ENCODE measurements at places on chromosomes 16 and 17.
A peak's percentile ranks its signal among the peaks of the same experiment; 100 is the strongest.

GRCh38 chr17:45170931-45171337, 9.3 kb downstream of the HEXIM2 start:
- peak; percentile 19 for DNase-seq

DNA sequence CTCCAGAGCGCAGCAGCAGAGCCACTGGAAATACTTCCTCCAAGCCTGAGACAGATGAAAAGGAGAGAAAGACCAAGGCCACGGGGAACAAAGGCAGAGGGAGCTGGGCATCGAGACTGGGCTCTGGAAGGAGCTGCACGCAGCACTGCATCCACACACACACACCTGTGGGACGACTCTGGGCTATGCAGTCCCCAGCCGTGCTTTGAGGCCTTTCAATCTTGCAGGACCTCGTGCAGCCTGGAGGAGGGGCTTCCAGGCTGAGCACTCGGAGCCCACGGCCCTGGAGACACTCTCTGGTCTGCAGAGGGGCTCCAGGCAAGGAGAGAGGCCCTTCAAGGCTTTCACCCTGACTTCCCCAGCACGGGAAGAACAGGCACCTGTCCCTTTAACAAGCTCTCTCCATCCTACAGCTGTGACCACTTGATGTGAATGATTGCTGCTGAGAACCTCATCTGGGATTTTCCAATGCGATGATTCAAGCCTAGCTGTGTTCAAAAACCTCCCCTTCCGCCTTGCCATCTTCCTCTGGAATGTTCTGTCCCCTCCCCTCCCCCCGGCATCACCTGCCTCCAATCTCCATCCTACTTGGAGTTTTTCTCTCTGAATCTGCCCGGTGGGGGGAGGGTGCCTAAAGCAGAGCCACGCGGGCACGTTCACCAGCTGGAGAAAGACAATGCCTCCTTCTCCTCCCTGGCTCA, 37.5 kb downstream of the RBFOX3 start:
- no peak for DNase-seq

- DNase-seq, result no peak
Observed at GRCh38 chr17:61580502-61580901, 10.5 kb downstream of the NACA2 start.

GRCh38 chr16:2904922-2905240, 6.8 kb upstream of the FLYWCH1 start:
- no peak for DNase-seq

GRCh38 chr17:29807520-29808361, 122.3 kb downstream of the SSH2 start:
- peak; percentile 60 for DNase-seq

- DNase-seq, result no peak
Observed at GRCh38 chr17:71115669-71115972, 946.3 kb downstream of the KCNJ2 start.

GRCh38 chr17:83133302-83134121, 54.1 kb downstream of the METRNL start:
- DNase-seq, result no peak

DNA sequence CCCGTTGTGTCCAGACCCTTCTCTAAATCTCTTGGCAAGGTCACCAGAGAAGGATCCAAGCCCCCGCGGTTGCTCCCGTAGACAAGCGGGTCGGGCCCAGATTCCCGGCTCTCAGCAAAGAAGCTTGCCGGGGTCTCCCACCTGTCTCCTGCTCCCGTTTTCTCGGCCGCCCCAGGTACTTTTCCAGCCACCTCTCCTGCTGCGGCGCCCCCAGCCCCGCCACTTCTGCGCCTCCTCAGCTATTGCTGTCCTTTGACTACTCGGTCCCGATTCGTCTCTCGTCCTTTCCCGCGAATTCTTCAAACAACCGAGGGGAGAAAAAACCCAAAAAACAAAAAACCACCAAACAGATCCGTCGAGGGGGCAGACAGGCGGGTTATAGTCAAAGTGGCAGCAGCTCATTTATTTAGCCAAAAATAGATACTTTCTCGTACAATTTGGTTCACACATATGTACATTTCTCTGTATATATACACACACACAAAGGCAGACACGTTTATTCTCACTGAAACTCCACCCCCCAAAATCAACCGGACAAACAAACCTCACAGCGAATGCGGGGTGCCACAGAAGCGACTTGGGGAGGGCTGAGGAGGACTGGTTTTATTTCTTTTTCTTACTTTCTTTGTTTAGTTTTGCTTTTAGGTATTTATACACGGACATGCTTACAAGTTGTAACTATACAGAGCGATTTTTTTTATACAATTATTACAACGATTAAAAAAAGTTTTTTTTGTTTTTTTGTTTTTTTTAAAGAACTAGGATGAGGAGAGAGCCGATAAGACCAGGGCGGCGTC, 3.5 kb downstream of the IRX3 start:
- DNase-seq, result no peak

DNA sequence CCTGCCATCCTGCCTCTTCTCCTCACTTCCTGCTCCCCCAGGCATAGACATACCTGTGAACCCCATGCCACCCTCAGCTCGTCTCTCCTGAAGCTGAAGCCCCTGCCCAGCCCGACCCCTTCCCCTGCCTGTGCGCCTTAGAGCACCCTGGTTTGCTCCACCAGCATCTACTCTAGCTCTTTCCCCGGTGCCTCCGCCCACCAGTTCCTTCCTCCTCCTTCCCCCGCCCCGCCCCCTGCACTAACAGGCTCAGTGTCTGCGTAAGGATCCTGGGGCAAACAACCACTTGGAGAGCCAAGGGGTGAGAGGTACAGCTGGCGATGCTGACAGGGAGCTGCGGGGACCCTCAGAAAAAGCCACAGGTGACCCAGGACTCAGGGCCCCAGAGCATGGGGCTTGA, 1.9 kb downstream of the GPR142 start:
- no peak for DNase-seq

- no peak for DNase-seq
Observed at GRCh38 chr17:73791121-73791520, 146.9 kb upstream of the SDK2 start.

- DNase-seq, result no peak
Observed at GRCh38 chr16:19589771-19590302, 34.3 kb downstream of the VPS35L start.

GRCh38 chr17:75776386-75777295, 8.0 kb upstream of the UNK start:
- peak; percentile 75 for DNase-seq

DNA sequence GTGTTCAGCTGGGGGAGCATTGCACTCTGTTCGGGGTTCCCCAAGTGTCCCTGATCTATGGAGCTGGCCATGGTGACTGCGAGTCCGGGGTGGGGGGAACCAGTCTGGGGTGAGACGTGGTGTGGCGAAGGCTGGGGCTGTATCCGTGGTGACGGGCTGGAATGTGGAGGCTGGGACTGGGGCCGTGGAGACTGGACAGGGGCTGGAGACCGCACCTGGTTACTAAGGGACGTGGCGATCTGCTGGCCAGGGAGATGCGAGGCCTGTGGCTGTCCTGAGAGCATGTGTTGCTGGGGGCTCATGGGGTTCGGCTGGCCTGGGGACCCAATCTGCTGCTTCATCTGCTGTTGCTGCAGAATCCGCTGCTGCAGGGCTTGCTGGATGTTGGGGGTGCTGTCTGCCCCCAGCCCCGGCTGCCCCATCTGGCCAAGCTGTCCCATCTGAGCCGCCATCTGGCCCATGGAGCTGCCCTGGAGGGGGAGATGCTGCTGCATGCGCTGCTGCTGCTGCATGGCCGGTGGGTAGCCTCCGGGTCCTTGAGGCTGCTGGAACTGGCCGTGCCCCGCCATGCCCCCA, 10.6 kb upstream of the TRAP1 start:
- no peak for DNase-seq

- DNase-seq, result no peak
Observed at GRCh38 chr17:63792055-63792729, 18.2 kb downstream of the DDX42 start.

GRCh38 chr17:54046570-54046969, 223.8 kb downstream of the KIF2B start:
- DNase-seq, result no peak

- DNase-seq, result no peak
Observed at GRCh38 chr16:47861999-47862398, 293.8 kb downstream of the ABCC12 start.

GRCh38 chr17:13346592-13346991, 255.1 kb downstream of the HS3ST3A1 start:
- DNase-seq, result no peak

- no peak for DNase-seq
Observed at GRCh38 chr16:3509470-3509928, 8.7 kb downstream of the CLUAP1 start.

- no peak for DNase-seq
Observed at GRCh38 chr17:42441371-42442195, 17.1 kb upstream of the ATP6V0A1 start.

GRCh38 chr16:3486506-3487215, 8.6 kb downstream of the C16orf90 start:
- DNase-seq, result no peak

- DNase-seq, result no peak
Observed at GRCh38 chr17:31534223-31534888, 142.9 kb downstream of the RAB11FIP4 start.

DNA sequence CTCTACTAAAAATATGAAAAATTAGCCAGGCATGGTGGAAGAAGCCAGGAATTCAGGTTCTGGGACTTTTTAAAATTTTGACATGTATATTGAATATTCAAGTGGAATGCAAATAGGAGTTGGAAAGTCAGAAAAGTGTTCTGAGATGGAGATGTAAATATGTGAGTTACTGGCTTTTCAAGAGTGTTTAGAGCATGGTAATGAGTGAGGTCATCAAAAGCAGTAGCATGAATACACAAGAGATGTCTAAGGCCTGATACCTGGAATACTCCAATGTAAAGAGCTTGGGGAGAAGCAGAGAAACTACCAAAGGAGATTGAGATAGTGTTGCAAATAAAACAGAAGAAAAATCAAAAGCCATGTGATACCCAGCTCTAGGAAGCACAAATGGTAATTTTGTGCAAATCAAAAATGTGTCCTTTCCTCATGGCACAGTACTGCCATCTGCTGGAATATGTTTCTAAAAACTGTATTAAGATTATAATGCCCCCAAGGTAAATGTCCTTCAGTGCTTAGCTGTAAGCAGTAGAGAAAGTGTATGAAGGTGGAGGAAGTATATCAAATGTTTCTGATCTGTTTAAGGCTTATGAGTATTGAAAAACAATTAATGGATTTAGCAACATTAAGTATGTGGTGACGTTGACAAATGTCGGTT, 908.4 kb downstream of the KCNJ18 start:
- no peak for DNase-seq

DNA sequence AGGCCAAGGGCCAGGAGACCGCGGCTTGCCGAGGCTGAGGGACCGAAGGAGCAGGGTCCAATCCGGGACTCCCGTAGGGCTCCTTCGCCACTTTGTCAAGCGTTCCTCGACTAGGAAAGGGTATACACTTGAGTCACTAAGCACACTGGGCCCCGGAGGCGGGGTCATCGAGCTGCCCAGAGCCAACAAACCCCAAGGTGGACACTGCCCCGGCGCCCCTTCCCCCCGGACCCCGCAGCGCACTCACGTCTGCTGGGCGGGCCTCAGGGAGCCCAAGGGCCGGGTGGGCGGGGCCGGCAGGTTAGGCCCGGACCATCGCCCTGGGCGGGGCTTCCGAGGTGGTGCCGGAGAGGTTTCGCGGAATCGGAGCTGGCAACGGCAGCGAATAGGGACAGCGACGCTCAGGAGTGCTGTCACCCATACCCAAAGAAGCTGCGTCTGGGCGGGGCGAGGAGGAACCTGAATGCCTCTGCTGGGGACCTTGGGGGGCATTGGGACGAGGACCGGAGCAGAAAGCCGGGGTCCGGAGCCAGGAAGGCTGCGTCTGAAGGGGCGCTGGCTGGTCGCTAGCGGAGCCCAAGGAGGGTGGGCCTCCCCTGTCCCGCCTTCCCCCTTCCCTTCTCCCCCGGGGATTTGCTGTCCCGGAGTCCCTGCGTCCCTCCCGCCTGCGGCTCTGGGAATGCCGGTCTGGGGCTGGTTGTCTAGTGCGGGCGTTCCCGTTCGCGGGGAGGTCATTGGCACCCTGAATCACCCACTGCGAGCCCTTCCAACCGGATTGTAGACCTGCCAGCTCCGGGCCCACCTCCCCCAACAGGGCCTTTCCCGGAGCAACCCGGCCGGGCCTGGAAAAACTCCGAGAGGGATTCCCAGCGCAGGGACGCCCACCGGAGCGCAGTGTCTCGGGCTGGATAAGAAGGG, 118.2 kb upstream of the SMURF2 start:
- DNase-seq, result no peak

DNA sequence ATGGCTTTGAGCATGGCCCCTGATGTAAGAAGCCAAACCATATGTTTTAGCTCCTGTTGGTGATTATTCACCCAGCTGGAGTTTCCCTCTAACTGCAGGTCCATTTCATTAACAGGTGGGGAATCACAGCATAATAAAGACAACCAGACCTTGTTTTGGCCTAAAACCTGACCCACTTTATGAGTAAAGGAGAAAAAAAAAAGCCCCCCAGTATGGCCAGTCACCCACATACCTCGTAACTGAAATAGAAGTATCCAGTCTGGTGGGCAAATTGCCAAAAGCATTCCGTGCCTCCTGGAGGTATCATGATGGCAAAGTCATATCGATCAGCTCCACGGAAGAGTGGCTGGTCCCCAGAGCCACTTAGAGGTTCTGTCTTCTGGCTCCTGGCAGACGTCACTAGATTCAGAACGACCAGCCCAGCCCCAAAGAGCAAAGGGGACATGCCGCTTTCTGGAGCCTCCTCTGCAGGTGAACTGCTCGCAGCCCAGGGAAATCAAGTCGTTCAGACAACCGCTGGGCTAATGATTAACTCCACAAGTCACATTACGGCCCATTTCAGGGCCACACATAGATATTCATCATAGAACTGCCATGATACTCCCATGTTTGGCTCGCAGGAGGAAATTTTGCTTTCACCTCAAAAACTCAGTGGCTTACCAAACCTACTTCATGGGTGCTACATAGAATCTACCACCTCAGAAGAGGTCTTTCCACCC, at the start of gene TMED6:
Gene TMED6 (minus strand): TSS at position 478 of the 719 bp plus-strand sequence. CDS start 33 bp downstream, at position 445.
- DNase-seq, result no peak

- DNase-seq, result no peak
Observed at GRCh38 chr17:14211246-14211645, 25.4 kb downstream of the CDRT15 start.

GRCh38 chr17:5976251-5976650, 93.9 kb upstream of the WSCD1 start:
- no peak for DNase-seq

DNA sequence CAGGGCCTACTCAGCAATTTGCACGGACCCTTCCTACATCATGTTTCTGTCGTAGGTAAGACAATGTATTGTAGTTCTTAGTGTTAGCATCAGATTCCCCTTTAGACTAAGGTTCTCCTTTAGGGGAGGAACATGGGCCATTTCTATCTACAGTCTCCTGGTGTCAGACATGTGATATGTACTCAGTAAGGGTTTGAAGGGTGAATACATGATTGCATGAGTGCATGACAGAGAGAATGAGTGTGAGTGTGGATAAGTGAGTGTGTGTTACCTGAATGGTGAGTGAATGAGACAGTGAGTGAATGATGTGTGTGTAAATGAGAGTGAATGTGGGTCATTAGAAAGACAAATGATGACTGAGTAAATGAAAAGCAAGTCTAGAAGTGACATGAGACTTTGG, 476.8 kb downstream of the HAPSTR1 start:
- DNase-seq, result no peak

DNA sequence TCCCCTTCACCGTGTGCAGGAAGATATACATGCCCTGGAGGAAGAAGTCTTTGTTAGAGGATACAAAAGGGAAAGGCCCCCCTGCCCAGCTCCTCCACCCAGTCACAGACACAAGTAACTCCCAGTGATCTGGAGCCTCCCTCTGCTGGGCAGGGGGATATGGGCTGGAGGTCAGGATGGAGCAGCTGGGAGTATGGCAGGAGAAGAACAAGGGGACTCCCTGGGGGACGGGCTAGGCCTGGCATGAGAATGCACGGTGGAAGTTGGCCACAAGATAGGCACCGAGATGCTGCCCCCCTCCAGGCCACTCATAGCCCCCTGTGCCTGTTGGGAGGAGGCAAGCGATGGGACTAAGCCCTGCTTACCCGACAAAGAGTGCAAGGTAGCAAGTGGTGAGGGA, 4.2 kb downstream of the ORMDL3 start:
- no peak for DNase-seq

All from hematopoietic multipotent progenitor cell treated with erythropoietin and hydrocortisone succinate and interleukin-3 and kit ligand, for 17 days (in vitro differentiated cells).